ENCODE measurements at places on chromosomes 7 and 10. TPM values are rescaled to one million over a fixed set of nuclear protein-coding genes. Genes with fewer than 3 reads are reported as not detected.

The GUSB gene
- total RNA-seq = 48.1 TPM

The PKD2L1 gene
- total RNA-seq = not detected

The ECHS1 gene
- 95.4 TPM for total RNA-seq

DNA sequence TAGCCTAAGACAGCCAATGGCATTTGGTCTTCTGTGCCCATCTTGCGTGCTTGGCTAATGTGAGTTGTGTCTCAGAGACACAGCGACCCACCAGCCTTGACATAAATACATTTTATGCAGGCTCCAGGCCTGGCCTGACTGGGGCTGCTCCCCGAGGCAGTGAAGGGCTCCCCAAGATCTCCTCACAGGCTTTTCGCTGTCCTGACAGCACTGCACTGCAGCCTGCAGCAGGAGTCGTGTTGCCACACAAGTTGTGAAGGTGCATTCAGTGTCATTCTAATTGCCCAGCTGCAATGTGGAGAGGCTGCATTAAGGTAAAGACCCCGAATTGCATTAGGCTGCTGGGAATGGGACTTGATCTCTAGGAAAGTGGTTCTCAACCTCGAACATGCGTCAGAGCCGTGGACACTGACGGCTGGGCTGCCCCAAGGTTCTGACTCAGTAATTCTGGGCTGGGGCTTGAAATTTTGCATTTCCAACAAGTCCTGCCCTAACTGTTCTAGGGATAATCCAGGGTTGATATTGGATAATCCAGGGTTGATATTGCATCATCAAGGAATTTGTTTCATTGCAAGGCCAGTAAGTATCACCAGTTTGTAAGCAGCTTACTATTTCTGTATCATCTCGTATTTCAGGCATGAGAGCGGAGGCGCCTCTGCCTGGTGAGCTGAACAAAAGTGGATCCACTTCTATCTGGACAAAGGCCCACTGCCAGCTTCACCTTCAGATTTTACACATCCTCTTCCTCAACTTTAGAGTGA, 108.7 kb upstream of the INSIG1 start:
- no peak for DNase-seq

GRCh38 chr7:38393874-38394273, 120.4 kb upstream of the TARP start:
- no peak for DNase-seq

Data from dermis blood vessel endothelial cell (primary cell).